ENCODE measurements at places on chromosomes 3 and 15.

- DNase-seq = no peak
These were observed 105.8 kb upstream of the C15orf61 start for GRCh38 chr15:67415181-67415580.

GRCh38 chr15:29873264-29873663 is 51.0 kb upstream of the TJP1 start:
- DNase-seq = no peak

GRCh38 chr3:185702262-185703225 is 116.4 kb downstream of the SENP2 start:
- DNase-seq = no peak

GRCh38 chr3:73604451-73604850 is 20.3 kb downstream of the PDZRN3 start:
- DNase-seq = no peak

GRCh38 chr3:128322030-128323022 is 144.4 kb downstream of the DNAJB8 start:
- peak; percentile 65 for DNase-seq

GRCh38 chr3:172135820-172136219 is 96.4 kb downstream of the FNDC3B start:
- no peak for DNase-seq

DNA sequence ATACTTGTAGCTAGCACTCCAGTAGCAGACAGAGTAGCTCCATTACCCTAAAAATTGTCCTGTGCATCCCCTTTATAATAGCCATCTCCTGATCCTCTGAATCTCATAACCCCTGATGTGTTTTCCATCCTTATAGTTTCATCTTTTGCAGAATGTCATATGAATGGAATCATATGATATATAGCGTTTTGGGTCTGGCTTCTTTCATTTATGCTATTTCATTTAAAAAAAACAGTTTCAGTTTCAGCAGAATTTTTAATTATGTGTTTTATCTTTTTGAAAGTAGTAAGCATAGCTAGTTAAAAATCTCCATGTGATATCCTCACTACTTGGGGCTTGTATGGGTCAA is 132.7 kb downstream of the KLF13 start:
- no peak for DNase-seq

GRCh38 chr3:169454823-169455222 is 208.7 kb downstream of the MECOM start:
- no peak for DNase-seq

DNA sequence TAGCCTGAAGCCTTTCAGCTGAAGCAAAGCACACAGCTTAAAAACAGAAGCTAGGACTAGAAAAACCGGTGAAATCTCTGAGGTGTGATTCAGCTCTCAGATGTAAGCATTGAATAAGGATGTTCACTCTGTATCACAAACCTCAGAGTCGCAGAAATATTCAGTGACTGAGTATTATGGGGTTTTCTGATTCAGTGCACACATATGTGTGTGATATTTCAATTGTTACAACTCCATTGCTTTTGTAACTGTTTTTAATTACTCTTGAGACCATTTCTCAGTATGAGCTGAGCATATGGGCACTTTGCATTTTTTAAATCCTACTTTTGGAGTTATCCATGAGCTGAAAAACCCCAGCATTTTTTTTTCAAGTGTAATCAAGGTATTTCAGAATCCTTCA is 868.8 kb downstream of the NTRK3 start:
- DNase-seq = no peak

DNA sequence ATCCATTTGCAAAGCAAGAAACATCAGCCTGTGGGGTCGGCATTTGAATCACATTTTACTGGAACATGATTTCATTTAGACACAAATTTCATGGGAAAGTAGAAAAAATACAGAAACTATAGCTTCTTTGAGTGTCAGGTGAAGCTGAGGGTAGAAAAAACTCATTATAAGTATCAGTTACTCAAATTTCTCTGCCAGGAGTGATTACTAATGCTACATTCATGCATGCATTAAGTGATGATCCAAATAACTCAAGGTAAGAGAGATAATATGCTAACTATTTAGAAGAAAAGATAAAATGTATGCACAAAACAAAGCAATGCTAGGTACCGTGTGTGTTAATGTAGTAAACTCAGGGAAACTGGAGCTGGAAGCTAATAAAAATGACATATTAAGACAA is 406.0 kb downstream of the GAP43 start:
- DNase-seq = no peak

- DNase-seq = no peak
These were observed 42.0 kb downstream of the PML start for GRCh38 chr15:74036271-74037170.

- no peak for DNase-seq
These were observed 12.8 kb downstream of the LACTB start for GRCh38 chr15:63134245-63134985.

Measured in activated naive CD8-positive, alpha-beta T cell treated with anti-CD3 and anti-CD28 coated beads, Interleukin-2, amount 10 ng/mL, durations not matched to agents 7 days and 5 days (primary cell).